ENCODE measurements at places on chromosomes 6 and 20. TPM values are rescaled to one million over a fixed set of nuclear protein-coding genes. Genes with fewer than 3 reads are reported as not detected.

DNA sequence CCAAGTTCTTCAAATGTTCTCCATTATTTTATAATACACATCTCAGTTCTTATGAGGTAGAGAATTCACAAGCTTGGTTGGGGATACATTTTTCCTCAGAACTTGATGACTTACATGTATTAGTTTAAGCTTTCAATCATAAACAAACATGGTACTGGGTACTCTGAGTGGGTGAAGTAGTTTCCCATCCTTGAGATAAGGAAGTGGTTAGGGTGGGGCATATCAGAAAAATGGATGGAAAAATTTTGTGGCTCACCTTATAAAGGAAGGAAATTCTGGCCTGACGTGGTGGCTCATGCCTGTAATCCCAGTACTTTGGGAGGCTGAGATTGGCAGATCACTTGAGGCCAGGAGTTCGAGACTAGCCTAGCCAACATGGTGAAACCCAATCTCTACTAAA, 52.0 kb downstream of the CD164 start:
- H3K27me3 ChIP-seq: peaks cover 4% of the 10 kb centered on the region
- H3K4me3 ChIP-seq: no peak overlapping the region
- no peak for DNase-seq
- H3K4me1 ChIP-seq: no peaks in the 10 kb centered on the region
- no peaks in the 10 kb centered on the region for H3K36me3 ChIP-seq
- no peak overlapping the region for H3K27ac ChIP-seq

DNA sequence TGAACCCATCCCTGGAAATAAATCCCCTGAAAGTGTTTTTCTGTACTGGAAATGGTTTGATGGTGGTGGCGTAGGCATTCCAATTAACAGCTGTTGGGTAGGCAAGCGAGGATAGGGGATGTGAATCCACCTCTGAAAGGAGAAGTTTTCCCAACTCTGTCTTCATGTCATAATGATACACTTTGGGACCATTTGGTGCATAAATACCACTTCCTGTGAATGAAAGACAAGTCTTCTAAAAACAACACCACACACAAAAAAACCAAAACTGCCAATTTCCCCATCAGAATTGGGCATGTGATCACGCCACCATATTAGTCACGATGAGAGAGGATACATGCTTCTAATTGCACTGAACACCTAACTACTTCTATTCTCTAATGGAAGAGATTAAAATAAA, 6.4 kb downstream of the VNN2 start:
- H3K36me3 ChIP-seq: no peaks in the 10 kb centered on the region
- H3K27me3 ChIP-seq: peaks cover 1% of the 10 kb centered on the region
- H3K27ac ChIP-seq: no peak overlapping the region
- DNase-seq: no peak
- no peaks in the 10 kb centered on the region for H3K4me1 ChIP-seq
- H3K4me3 ChIP-seq: no peak overlapping the region

The PSORS1C2 gene
- total RNA-seq: not detected

DNA sequence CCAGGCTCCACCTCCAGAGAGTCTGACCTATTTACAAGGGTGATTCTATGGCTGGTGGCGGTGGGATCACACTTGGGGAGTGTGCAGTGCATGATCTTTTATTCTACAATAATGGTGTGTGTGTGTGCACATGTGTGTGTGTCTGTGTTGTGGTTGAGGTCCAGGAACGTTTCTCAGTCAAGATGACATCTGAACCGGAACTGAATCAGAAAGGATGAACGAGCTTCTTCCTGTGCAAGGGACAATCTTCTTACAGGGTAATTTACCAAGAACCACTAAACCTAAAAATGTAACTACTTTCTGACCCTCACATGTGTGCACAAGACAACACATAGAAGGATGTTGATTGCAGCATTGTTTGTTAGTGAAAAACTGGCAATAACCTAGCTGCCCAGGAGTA, 8.6 kb downstream of the MMP9 start:
- H3K36me3 ChIP-seq: no peaks in the 10 kb centered on the region
- no peak overlapping the region for H3K4me3 ChIP-seq
- H3K27ac ChIP-seq: no peak overlapping the region

The HLA-DOB gene
- total RNA-seq: not detected

The LRRC73 gene
- 0.59 TPM for total RNA-seq

The SNAP25 gene
- total RNA-seq: 1.8 TPM

The SLC25A27 gene
- 9.4 TPM for total RNA-seq
